ENCODE measurements at places on chromosomes 5 and 9. TPM values are rescaled to one million over a fixed set of nuclear protein-coding genes. Genes with fewer than 3 reads are reported as not detected.
A peak's percentile ranks its signal among the peaks of the same experiment; 100 is the strongest.

DNA sequence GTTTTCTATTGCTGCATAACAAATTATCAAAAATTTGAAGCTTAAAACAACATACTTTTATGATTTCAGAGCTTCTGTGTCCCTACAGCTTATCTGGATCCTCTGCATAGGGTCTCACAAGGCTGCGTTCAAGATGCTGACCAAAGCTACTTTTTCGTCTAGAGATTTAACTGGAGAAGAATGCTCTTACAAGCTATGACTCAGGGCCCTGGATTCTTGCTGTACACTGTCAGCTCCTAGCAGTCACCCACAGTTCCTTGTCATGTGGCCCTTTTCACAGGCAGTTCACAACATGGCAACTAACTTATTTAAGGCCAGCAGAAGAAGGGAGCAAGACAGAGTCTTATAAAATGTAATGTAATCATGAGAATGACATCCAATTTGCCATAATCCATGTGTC, 70.8 kb upstream of the FAM174A start:
- peak; percentile 1 for DNase-seq

GRCh38 chr9:76378367-76379073, 15.7 kb downstream of the RFK start:
- DNase-seq = no peak

DNA sequence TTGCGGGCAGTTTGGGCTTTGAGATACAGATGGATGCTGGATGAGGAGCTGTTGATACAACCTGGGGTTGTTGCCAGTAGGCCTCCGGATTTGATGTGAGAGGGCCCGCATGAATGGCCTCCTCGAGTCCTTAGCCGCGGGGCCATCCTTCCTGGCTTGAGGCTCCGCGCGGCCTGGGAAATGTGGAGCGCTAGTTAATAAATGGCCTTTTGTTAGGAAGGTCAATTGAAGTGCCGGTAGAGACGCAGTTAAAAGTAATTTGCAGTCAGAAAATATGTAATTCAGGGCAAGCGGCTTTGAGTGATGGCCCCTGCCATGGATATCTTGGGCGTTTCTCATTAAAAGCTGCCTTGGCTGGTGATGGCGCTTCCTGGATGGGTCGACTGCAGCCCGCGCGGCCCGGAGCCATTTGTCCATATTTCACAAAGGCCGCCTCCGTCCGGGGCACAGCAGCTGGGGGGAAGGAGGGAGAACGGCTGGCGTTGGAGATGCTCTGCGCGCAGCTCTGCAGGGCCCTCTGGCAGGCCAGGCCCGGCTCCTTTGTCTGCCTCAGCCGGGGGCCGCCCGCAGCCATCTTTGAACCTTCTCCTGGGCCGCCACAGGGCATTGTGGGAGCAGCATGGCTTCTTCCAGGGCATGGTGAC, 11.2 kb downstream of the MVB12B start:
- DNase-seq = no peak

- DNase-seq = no peak
These were observed 357.4 kb downstream of the KCNN2 start for GRCh38 chr5:114719268-114719667.

DNA sequence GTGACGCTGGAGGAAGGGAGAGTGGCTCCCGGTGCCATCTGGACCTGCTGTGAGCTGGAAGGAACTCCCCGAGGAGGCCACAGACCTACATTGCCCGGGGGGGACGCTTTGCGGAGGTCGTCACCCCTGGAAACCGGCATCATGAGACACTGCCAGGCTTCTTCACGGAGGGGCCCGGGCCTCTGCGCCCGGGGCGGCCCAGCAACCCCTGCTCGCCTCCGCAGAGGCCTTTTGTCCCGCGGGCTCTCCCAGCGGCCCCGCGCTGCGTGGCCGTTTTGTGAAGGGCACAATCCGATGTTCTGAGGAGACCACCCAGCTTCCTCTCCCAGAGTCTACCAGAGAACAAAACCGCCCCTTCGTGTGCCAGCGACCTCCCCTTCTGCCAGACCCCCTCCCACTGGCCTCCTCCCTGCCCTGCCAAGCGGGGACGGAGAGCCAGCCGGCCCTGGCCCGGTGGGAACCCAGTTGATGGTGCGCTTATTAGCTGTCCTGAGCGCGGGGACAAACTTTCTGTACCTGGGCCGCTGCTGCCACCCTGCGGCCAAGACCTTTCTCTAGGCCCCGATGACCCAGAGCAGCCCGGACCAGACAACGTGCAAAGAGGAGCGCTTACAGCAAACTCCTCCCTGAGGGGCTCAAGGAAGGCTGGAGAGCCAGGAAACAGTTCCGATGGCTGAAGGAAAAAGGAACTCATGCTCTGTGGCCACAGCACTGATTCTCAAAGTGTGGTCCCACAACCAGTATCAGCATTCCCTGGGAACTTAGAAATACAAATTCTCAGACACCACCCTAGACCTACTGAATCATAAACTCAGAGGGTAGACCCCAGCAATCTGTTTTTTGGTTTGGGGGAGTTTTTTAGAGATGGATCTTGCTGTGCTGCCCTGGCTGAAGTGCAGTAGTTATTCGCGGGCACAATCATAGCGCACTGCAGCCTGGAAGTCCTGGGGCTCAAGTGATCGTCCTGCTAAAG, 86.7 kb downstream of the SLC1A3 start:
- peak; percentile 87 for DNase-seq

- DNase-seq = no peak
These were observed 206.8 kb downstream of the NR3C1 start for GRCh38 chr5:143196601-143197259.

DNA sequence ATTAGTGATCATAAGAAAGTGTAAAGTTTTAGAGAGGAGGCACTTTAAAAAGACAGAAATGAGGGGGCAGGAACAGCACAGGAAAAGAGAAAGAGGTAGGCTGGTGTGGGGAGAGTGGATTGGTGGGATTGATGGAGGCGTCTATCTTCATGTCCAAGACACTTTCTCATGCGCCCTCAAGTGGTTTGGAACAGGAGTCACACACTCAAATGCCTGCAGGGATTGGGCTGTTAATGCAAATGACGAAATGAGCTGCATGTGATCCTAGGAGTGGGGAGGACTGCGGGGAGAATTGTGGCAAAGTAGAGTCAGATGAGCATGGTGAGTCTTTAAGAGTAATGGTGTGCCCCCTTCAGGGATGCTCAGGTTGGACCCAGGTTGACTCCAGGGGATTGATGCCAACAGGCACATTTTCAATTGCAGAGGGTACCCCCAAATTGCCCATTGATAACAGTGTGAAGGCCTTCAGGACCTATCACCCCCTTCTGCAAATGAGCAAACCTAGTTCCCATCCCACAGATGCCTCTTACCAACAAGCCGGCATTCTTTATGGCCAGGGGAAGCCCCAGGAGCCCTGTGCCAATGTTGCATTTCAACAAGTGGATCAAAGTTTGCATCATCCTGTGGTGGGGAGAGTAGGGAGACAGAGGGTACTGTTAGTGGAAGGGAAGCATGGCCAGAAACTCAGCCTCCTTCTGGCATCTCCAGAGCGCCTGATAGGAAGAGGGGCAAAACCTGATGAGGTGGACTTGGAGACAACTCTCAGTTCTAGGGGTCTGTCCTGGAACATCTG, 5.3 kb downstream of the SLC36A3 start:
- DNase-seq = peak; percentile 80

DNA sequence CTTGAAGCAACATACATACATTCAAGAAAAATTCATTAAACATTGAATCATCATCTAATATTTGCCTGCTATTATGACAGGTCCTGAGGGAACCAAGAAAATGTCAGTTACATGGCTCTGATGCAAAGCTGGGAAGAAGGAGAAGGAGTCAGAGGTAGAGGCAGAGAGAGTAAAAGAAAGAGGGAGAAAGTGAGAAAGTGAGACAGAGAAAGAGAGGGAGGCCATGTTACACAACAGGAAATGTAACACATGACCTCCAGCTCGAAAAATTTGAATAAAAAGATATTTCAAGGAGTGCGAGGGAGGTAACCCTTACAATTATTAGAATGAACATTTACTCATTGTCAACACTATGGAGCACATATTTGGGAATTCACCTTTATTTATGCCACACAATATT, 189.7 kb downstream of the PDE4D start:
- DNase-seq = no peak

DNA sequence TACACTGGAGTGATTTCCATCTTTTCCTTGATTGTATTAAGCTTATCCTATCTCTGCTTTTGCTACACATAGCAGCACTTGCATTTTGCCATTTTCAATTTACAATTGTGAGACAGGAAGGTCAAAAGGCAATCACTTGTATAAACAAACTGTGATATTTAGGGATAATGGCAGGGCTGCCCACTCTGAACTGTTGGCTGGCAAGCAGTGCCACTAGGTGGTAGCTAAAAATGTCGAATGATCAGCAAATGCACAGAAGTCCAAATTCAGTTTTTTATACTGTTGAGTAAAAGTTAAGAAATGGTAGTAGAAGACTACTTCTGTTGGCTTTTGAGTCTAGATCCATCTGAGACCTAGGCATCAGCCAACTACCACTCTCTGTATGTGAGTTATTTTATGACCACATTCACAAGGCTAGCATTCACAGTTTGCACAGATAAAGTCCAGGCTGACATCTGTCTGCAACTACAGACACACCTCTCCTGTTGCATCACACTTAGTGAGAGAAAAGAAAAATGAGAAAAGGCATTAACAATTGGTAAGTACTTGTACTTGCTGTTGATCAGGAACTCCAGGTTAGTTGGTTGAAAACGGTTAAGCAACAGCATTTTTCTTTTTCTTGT, 108.8 kb upstream of the ASTN2 start:
- DNase-seq = no peak

DNA sequence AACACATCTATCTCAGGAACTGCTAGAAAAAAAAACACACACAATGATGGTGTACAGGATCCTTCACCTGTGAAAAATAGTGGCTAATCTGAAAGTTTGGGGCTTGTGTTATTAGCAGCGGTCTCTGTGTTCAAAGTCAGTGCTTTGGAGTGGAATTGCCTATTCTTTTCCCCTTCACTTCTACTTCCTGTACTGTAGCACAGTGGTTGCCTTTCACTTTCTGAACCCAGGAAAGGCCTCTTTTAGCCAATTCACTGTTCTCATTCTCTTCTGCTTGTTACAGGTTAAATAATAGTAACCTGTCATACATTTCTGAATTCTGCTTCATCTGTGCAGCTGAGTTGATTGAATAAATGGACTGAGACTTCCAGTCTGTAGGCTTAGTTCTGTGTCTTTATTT, 161.3 kb upstream of the RGS7BP start:
- no peak for DNase-seq

DNA sequence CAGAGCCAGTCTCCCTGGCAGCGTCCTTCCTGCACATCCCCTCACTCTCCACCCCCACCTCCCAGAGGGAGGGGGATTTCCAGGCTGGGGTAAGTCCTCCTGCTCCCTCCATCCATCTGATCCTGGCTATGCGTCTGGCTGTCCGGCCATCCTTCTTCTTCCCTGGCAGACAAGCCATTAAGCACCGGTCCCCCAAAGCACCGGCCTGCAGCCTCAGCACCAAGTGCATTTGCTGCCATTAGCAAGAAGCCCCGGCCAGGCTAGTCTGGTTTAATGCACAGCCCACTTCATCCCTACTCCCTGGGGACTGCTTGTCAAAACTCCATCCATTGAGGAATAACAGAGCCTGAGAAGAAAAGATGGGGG, 208.7 kb upstream of the IER5L start:
- DNase-seq = no peak

DNA sequence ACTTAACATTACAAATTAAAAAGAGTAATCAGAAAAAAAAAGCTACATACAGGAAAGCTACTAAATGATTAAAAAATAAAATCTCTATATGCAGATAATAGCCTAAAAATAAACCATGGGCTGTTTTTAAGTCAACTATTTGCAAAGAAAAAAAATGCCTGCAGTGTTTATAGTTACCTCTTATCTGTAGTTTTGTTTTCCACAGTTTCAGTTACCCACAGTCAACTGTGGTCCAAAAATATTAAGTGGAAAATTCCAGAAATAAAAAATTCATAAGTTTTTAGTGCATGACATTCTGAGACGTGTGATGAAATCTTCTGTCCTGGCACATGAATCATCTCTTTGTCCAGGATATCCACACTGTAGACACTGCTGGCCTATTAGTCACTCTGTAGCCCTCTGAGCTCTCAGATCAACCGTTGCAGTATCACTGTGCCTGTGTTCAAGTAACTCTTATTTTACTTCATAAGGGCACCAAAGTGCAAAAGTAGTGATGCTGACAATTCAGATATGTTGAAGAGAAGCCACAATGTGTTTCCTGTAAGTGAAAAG, 59.2 kb downstream of the PRELID2 start:
- peak; percentile 94 for DNase-seq

- DNase-seq = no peak
These were observed 185.0 kb downstream of the SREK1 start for GRCh38 chr5:66329078-66329477.

DNA sequence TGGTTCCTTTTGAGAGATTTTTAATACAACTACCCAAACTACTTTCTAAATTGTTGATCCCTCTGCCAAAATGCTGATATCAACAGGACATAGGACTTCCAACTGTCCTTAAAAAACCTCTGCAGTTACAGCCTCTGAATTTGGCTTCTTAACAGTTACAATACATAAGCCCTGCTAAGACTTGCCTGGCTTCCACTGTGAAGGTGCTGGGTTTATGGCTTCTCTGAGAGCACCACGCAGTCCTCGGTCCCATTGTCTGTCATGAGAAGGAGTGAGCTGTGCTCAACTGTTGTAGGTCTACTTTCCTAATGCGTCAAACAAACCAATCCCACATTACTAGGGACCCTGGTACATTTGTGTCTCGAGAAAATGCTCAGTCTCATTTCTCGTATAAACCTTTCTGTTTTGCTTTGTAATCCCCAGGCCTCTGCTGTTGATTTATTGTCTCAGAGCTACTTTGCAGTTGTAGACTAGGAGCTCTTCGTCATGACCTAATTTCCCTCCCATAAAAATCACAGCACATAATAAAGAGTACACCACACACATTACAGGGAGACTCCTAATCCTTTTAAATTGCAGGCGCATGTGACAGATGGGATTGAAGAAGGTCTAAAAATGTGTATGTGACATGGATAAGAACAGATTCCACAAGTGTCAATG, 274.9 kb downstream of the NR3C1 start:
- DNase-seq = no peak

GRCh38 chr5:127254729-127255284, 35.8 kb upstream of the MEGF10 start:
- DNase-seq = no peak

DNA sequence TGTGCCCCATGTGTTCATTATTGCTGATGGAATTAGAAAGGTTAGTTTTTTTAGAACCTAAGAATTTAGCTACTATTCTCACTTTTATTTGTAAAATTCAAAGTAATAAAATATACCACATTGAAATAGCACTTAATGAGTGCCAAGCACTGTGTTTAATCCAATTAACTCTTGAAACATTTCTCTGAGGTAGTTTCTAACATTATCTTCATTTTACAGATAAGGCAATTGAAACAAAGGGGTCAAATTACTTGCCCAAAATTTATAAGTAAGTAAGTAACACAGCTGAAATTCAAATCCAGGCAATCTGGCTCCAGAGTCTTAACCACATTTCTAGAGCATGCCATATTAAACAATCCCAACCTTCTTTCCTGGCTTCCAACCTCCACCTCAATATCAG, 84.2 kb downstream of the MLLT3 start:
- no peak for DNase-seq

GRCh38 chr5:91042247-91042935, 340.7 kb downstream of the ARRDC3 start:
- DNase-seq = no peak

GRCh38 chr5:14101922-14102321, 41.2 kb upstream of the TRIO start:
- no peak for DNase-seq

GRCh38 chr5:36478646-36479317, 127.6 kb upstream of the SLC1A3 start:
- no peak for DNase-seq

The FSD1L gene
- 4.3 TPM for total RNA-seq

The HRH2 gene
- total RNA-seq = 15.6 TPM

The PCDHA13 gene
- 2.1 TPM for total RNA-seq

The ZSWIM6 gene
- total RNA-seq = 7.8 TPM

The CD274 gene
- 0.39 TPM for total RNA-seq

The DOCK8 gene
- total RNA-seq = not detected

The SLC46A2 gene
- not detected for total RNA-seq
